ENCODE measurements at places on chromosomes 13 and 19.

GRCh38 chr13:98473135-98473787 is 103.6 kb downstream of the STK24 start:
- DNase-seq = no peak

GRCh38 chr19:33496038-33496895 is 25.3 kb downstream of the PEPD start:
- DNase-seq = no peak

GRCh38 chr19:54725321-54725720 is 1.1 kb downstream of the KIR3DL3 start:
- DNase-seq = no peak

DNA sequence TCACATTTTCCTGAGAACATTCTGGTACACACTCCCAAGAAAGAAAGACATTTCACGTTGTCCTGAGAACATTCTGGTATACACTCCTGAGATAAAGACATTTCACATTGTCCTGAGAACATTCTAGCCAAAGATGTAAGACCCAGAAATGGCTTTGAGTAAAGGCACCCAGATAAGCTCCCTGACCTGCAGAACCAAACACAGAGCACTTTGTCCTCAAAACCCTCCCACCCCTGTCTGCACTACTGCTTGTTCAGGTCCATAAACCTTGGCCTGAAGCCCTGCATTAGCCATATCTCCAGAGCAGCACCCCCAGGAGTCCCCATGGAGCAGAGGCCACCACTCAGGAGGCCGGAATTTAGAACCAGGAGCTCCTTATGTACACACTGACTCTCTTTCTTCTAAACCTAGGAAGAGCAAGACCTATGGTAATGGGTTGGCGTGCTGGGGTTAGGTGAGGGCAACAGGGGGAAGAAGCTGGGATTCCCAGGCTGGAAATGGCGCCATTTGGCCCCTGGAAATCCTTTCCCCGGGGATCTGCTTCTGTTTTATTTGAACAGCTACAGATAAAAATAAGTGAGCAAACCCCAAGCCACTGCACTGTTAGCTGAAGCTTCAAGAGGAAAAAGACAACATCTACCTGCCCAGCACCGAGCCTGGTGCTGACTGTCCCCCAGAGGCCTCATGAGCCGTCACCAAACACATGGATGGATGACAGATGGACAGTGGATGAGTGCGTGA is 13.7 kb downstream of the GAS6 start:
- DNase-seq = no peak

GRCh38 chr13:97116754-97117153 is 105.4 kb upstream of the MBNL2 start:
- no peak for DNase-seq

GRCh38 chr13:31209172-31209840 is 9.5 kb downstream of the B3GLCT start:
- no peak for DNase-seq

DNA sequence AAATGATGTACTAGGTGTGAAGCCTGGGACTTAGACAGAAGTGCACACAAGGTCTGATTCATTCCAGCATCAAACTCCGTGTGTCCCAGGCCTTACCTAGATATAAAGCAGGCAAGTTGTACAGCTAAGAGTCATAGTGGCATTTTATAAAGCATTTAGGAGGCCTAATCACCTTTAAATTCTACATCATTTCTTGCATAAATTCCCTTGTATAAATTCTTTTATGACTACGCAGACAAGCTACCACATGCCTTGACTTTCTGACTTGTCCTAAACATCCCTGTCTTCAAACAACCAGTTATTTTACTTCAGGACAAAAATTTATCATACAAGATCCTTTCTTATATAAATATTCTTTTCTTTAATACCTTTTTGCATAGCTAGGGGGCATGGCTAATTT is 22.5 kb downstream of the TMEM255B start:
- no peak for DNase-seq

- no peak for DNase-seq
Measured at GRCh38 chr19:4171676-4172075, 10.7 kb downstream of the SIRT6 start.

GRCh38 chr13:25971459-25972145 is 80.2 kb downstream of the SHISA2 start:
- no peak for DNase-seq

DNA sequence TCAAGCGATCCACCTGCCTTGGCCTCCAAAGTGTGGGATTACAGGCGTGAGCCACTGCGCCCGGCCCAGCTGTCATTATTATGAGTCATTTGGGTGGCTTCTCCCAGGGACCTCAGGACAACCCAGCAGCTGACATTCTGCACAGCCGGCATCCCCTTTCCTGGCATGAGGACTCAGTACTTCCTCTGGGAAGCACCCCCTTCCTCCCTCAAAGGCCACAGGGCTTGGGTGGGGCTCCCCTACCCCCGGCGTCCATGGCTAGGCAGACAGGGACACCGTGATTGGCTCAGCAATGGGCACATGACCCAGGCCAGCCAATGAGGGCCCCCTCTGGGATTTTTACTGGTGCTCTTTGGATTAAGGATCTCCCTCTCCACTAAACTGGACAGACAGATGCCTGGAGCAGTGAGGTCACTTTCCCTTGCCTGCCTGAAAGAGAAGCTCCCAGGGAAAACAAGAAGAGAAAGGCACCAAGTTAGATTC is 6.0 kb downstream of the KANK2 start:
- no peak for DNase-seq

GRCh38 chr13:30827578-30827925 is 78.5 kb upstream of the MEDAG start:
- DNase-seq = no peak

DNA sequence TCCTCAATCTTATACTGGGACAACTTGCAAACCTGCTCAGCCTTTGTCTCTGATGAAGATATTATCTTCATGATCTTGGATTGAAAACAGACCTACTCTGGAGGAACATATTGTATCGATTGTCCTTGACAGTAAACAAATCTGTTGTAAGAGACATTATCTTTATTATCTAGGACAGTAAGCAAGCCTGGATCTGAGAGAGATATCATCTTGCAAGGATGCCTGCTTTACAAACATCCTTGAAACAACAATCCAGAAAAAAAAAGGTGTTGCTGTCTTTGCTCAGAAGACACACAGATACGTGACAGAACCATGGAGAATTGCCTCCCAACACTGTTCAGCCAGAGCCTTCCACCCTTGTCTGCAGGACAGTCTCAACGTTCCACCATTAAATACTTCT is 4.0 kb upstream of the KLK3 start:
- no peak for DNase-seq

Measured in stimulated activated CD8-positive, alpha-beta memory T cell treated with anti-CD3 and anti-CD28 coated beads, Interleukin-7, amount 100 ng/mL, for 1 hour (primary cell).